Naive thymus-derived CD4-positive, alpha-beta T cell (primary cell): ENCODE measurements at places on chromosomes 3 and 15. TPM values are rescaled to one million over a fixed set of nuclear protein-coding genes. Genes with fewer than 3 reads are reported as not detected.
A peak's percentile ranks its signal among the peaks of the same experiment; 100 is the strongest.

LOXL1 gene
- 0.68 TPM for total RNA-seq

ALS2CL gene
- 4.2 and 4.5 TPM in 2 replicates for total RNA-seq

ACTC1 gene
- not detected in 2 replicates for total RNA-seq

DUOX2 gene
- total RNA-seq = not detected

BTLA gene
- 29.5 TPM for total RNA-seq

ROBO2 gene
- not detected for total RNA-seq

CHCHD4 gene
- 13.4 and 14.1 TPM in 2 replicates for total RNA-seq

CCDC80 gene
- total RNA-seq = not detected

DNA sequence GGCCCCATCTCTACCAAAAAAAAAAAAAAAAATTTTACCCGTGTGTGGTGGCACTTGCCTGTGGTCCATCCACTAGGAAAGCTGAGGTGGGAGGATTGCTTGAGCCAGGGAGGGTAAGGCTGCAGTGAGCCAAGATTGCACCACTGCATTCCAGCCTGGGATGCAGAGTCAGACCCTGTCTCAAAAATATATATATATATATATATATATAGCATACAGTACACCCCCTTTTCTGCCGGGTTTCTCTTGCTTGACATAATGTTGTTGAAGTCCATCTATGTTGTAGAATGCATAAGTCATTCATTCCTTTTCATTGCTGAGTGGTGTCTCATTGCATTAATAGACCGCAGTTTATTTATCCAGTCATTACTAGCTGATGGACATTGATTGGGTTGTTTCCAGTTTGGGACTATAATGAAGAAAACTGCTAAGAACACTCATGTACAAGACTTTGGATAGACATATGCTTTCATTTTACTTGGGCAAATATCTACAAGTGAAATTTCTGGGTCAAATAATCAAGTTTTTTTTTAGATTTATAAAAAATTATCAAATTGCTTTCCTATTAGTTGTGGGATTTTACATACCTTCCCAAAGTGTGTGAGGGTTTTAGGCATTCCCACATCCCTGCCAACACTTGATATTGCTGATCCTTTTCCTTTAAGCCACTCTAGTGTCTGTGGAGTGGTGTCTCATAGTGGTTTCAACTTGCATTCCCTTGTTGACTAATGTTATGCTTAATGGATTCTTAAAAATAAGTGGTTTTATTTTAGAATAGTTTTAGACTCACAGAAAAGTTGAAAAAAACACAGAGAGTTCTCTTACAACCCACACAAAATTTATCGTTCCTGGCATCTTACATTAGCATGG lies 2.1 kb upstream of the PRR20G start:
- no peak overlapping the region for H3K4me3 ChIP-seq
- no peak for DNase-seq
- H3K4me1 ChIP-seq = no peaks in the 10 kb centered on the region

DNA sequence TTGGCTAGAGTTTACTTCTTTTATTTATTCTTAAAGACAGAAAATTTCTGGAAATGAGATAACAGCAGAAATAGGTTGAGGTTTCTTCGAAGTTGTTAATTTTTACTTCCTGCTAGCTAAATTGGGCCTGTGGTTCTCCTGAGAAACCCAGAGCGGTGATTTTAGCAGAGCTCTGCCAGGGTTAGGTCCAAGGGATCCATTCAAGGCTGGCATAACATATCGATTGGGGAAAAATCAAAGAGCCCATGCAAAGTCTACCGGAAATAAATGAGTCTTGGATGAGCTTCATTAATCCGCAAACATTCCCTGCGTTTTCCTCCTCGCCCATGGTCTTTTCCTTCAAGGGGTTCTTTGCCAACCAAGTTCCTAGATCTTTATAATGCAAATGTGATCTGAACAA lies 30.8 kb upstream of the MASP1 start:
- no peak overlapping the region for H3K27ac ChIP-seq
- H3K36me3 ChIP-seq = no peaks in the 10 kb centered on the region
- H3K4me1 ChIP-seq = peaks cover 5% of the 10 kb centered on the region
- no peak for DNase-seq

DNA sequence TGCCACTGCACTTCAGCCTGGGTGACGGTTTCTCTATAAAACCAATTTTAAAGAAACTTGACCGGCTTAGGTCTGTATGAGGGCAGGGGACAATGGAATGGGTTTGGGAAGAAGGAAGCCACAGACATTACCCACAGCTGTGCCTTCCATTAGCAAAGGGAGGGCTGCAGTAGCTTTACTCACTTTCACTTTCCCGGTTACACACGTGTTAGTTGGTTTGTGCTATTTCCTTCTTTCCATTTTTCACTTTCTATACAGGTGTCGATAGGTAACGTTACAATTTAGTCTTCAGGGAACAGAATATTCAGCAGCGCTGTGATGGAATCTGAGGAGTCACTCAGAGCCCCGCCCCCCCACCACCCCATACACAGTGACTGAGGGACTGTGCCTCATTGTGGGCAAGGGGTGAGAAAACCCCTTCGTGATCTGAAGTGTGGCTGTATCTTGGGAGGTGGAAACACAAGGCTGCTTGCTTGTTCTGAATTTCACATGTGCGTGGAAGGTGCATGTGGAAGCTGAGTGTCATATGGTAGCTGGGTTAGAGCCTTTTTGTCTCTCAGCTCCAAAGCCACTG lies 44.8 kb upstream of the RPL32 start:
- peak overlapping the region; percentile 31 for H3K4me3 ChIP-seq
- H3K27me3 ChIP-seq = no peaks in the 10 kb centered on the region
- no peaks in the 10 kb centered on the region for H3K36me3 ChIP-seq
- no peak for DNase-seq
- H3K27ac ChIP-seq = no peak overlapping the region

- DNase-seq = no peak
- H3K27me3 ChIP-seq = no peaks in the 10 kb centered on the region
- H3K4me1 ChIP-seq = no peaks in the 10 kb centered on the region
- no peaks in the 10 kb centered on the region for H3K36me3 ChIP-seq
Measured at GRCh38 chr3:148643389-148643840, 54.3 kb upstream of the AGTR1 start.

DNA sequence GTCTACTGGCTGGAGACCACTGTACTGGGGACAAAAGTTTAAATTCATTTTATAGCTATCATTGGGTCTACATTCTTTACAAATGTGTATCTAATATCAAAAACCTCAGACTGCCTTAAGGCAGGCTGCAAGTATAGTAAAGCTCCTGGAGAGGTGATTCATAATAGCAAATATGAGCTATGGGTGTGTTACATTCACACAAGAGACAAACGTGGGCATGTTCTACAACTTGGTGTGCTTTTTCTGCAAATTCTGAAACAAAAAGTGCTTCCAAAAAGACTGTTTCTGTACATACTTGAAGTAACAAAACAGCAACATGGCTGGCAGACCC lies 1101.4 kb downstream of the ROBO1 start:
- no peak for DNase-seq
- H3K36me3 ChIP-seq = no peaks in the 10 kb centered on the region
- H3K4me3 ChIP-seq = no peak overlapping the region
- no peaks in the 10 kb centered on the region for H3K27me3 ChIP-seq
- H3K27ac ChIP-seq = no peak overlapping the region

GRCh38 chr3:126816298-126816697 lies 112.3 kb downstream of the CHCHD6 start:
- H3K4me3 ChIP-seq = no peak overlapping the region
- no peaks in the 10 kb centered on the region for H3K36me3 ChIP-seq
- DNase-seq = no peak
- no peak overlapping the region for H3K27ac ChIP-seq
- H3K27me3 ChIP-seq = no peaks in the 10 kb centered on the region
- no peaks in the 10 kb centered on the region for H3K4me1 ChIP-seq

- peak within 1 kb of the TSS; percentile 85 for H3K4me3 ChIP-seq
- H3K27me3 ChIP-seq = no peaks in the 10 kb centered on the region
- H3K36me3 ChIP-seq = peaks cover 25% of the 10 kb centered on the region
- H3K27ac ChIP-seq = peak within 1 kb of the TSS; percentile 78
- no peak for DNase-seq
Measured at GRCh38 chr3:187368251-187369088, at the start of gene RTP4. RTP4 (plus strand) TSS chr3:187368385; CDS start chr3:187368442, 57 bp downstream.

GRCh38 chr3:20648294-20648693 lies 462.3 kb upstream of the SGO1 start:
- no peak overlapping the region for H3K4me3 ChIP-seq
- H3K4me1 ChIP-seq = no peaks in the 10 kb centered on the region
- H3K36me3 ChIP-seq = no peaks in the 10 kb centered on the region
- DNase-seq = no peak
- no peaks in the 10 kb centered on the region for H3K27me3 ChIP-seq

GRCh38 chr3:189673535-189673934 lies 42.3 kb downstream of the TP63 start:
- no peak for DNase-seq
- no peaks in the 10 kb centered on the region for H3K4me1 ChIP-seq
- H3K36me3 ChIP-seq = no peaks in the 10 kb centered on the region

DNA sequence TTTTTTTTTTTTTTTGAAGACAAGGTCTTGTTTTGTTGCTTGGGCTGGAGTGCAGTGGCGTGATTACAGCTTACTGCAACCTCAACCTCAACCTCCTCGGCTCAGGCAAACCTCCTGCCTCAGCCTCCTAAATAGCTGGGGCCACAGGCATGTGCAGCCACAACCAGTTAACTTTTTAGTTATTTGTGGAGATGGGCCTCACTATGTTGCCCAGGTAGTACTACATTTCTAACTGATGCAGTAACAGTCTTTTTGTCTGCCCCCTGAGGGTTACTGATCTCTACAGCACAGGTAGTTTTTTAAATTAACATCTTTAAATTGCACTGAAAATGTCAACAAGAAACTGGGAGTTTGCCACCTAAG lies 3.4 kb upstream of the LMLN start:
- no peak for DNase-seq
- H3K4me1 ChIP-seq = peaks cover 18% of the 10 kb centered on the region
- H3K4me3 ChIP-seq = no peak overlapping the region
- peak overlapping the region; percentile 10 for H3K27ac ChIP-seq
- H3K36me3 ChIP-seq = peaks cover 35% of the 10 kb centered on the region

DNA sequence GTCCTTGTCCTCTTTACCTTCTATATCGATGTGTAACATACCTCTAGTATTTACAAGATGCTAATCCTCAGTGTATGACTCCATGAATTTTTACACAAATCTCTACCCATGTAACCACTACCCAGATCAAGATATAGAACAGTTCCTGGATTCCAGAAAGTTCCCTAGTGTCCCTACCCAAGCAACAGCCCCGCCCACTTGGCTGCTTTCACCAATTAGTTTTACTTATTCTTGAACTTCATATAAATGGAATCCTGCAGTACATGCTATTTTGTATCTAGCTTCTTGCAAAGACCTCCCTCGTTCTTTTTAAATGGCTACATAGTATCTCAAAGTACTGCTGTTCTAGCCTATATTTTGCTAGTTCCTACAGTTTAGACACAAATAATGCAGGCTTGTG lies 33.0 kb downstream of the CD276 start:
- no peak overlapping the region for H3K4me3 ChIP-seq
- H3K27ac ChIP-seq = no peak overlapping the region
- DNase-seq = no peak
- H3K4me1 ChIP-seq = no peaks in the 10 kb centered on the region

DNA sequence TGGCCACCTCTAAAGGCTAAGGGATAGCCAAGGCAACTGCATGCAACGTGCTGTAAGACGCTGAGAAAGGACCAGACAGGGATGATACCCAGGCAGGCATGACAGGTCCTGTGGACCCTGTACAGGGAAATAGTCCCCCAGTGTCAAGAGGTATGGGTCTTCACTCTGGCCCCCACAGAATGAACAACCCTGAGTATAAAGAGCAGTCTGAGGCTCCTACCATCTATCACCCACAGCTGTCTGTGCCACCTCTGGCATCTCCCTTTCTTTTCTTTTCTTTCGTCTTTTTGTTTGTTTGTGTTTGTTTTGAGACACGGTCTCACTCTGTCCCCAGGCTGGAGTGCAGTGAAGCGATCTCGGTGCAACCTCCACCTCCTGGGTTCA lies 18.7 kb downstream of the SLC25A20 start:
- H3K4me3 ChIP-seq = no peak overlapping the region
- DNase-seq = no peak
- H3K4me1 ChIP-seq = no peaks in the 10 kb centered on the region
- no peaks in the 10 kb centered on the region for H3K27me3 ChIP-seq
- H3K27ac ChIP-seq = no peak overlapping the region
- H3K36me3 ChIP-seq = no peaks in the 10 kb centered on the region

GRCh38 chr3:194296454-194297263 lies 54.5 kb downstream of the CPN2 start:
- H3K4me3 ChIP-seq = no peak overlapping the region
- no peaks in the 10 kb centered on the region for H3K27me3 ChIP-seq
- no peaks in the 10 kb centered on the region for H3K36me3 ChIP-seq

DNA sequence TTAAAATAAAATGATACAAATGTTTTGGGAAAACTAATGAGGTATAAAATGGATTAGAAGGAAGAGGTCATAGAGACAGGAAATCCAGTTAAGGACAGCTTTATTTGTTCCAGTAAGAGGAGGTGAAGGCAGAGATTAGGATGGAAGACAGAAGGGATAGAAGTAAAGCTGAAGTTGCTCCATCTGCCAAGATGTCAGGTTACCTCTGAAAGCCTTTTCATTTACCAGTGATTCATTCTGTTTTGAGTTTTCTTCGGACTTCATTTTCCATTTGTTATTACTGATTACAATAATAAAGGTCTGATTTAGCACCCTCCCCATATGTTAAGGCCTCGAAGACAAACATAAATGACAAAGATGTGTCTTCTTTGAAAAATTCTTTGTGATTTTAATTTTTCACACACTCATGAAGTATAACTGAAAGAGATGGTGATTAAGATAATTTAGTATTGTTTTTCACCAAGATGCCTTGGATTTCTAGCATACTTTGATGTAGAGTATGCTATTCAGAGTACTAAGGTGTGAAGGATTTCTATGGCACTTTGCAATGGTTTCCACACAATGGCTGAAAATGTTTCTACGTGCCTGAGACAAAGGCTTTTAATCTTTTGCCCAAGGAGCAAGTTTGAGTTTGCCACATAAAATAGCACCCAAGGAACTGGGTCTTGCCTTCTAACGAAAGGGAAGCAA lies 75.4 kb upstream of the PLAAT1 start:
- no peak overlapping the region for H3K4me3 ChIP-seq
- no peaks in the 10 kb centered on the region for H3K27me3 ChIP-seq
- no peak overlapping the region for H3K27ac ChIP-seq
- H3K4me1 ChIP-seq = no peaks in the 10 kb centered on the region
- DNase-seq = no peak

GRCh38 chr3:67529915-67530314 lies 124.5 kb downstream of the SUCLG2 start:
- no peaks in the 10 kb centered on the region for H3K27me3 ChIP-seq
- no peaks in the 10 kb centered on the region for H3K4me1 ChIP-seq
- no peak overlapping the region for H3K4me3 ChIP-seq

- peaks cover 8% of the 10 kb centered on the region for H3K4me1 ChIP-seq
- no peak overlapping the region for H3K4me3 ChIP-seq
- H3K36me3 ChIP-seq = no peaks in the 10 kb centered on the region
Measured at GRCh38 chr3:153442386-153442785, 280.4 kb downstream of the RAP2B start.

- H3K27ac ChIP-seq = peak overlapping the region; percentile 25
- no peak for DNase-seq
Measured at GRCh38 chr3:23440416-23441294, 237.5 kb downstream of the UBE2E2 start.
